Chondrocyte (in vitro differentiated cells): ENCODE measurements at places on chromosomes 1 and 21.

DNA sequence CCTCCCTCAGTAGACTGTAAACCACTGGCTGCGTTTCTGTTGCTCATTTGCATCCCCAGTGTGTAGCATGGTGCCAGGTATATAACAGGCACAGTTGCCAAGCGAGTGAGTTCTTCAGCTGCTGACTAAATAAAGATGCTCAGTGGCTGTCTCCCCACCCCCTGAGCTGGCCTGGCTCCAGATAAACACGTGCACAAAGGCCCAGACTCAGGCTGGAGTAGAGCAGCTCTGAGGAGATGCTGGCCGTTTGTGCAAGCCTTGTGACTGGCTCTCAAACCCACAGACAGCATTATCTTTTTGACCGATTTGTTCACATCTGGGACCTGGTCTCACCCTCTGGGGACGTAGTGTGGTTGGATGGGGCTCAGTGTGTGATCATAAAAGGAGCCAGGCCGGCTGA lies 7.1 kb downstream of the CHRNB2 start:
- no peak for DNase-seq

- no peak for DNase-seq
Measured at GRCh38 chr21:15449556-15449955, 280.2 kb upstream of the USP25 start.

- DNase-seq: no peak
Measured at GRCh38 chr1:151860504-151861187, 7.1 kb upstream of the THEM5 start.

DNA sequence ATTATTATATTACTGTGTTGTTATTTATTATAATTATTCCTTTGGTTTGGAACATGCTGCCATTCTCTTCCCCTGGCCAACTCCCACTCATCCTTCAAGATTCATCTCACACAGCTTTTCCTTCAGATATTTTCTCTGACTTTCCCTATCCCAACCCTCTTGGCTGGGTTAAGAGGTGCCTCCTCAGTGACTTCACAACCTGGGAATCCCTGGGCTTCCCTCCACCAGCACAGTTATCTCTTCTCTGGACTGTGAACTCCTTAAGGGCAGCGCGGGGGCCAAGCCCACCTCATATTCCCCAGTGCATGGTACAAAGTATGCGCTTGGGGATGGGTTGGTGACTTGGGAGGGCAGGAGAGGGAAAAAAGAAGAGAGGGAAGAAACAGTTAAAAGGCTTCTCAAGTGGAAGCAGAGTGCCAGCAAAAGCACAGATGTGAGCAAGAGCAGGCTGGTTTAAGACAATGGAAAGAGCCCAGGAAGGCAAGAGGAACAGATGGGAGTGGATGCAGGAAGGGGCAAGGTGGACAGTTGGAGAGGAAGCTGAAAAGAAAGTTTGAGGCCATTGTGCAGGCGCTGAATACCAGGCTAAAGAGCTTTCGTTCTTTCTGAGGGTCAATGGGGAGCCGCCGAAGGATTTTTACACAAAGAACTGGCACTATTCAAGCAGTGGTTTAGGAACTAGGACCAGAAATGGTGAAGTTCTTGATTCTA lies 132.3 kb downstream of the BEND5 start:
- no peak for DNase-seq

GRCh38 chr1:161940866-161941591 lies 82.6 kb downstream of the OLFML2B start:
- DNase-seq: no peak

- DNase-seq: peak; percentile 24
Measured at GRCh38 chr1:69824932-69825331, 257.2 kb downstream of the LRRC7 start.

- peak; percentile 52 for DNase-seq
Measured at GRCh38 chr1:29672416-29673227, 436.3 kb downstream of the PTPRU start.

- DNase-seq: no peak
Measured at GRCh38 chr1:203187304-203187685, 791 bp upstream of the CHI3L1 start.

GRCh38 chr1:163974120-163974519 lies 584.9 kb upstream of the PBX1 start:
- no peak for DNase-seq

DNA sequence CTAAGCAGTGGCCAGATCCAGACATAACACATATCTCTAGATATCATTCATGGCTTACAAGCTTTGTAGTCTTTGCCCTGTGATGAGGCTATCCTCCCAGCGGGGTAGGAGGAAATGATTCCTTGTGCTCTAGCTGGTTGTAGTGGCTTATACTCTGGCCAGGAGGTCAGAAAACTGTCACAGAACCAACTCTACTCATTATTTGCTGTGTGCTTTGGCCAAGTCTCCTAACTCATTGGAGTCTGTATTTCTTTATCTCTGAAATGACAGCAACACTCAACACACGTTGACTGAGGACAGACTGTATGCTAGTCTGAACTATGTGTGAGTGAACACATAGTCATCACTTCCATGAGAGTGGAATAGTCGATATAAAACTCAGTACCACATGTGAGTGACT lies 116.7 kb upstream of the F3 start:
- no peak for DNase-seq

GRCh38 chr1:24206083-24206464 lies 19.0 kb upstream of the IFNLR1 start:
- DNase-seq: peak; percentile 56

- DNase-seq: no peak
Measured at GRCh38 chr21:20250337-20250736, 747.9 kb upstream of the NCAM2 start.

DNA sequence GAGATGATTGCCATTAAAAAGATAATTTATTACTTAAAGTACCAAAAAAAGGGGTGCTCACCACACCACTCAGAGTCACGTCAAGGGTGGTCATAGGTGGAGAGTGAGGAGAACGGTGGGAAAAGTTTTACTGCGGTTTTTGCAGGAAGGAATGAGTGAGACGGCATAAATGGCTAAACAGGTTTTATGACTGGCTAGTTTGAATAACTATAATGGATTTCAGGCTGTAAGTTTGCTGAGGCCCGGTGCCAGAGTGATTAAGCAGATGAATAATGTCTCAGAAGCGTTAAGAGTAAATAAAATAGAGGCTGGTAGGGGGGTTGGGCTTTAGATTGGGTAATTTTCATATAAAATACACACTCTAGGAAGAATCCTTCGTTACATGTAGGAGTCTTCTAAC lies 1337.8 kb downstream of the AMY1C start:
- no peak for DNase-seq

DNA sequence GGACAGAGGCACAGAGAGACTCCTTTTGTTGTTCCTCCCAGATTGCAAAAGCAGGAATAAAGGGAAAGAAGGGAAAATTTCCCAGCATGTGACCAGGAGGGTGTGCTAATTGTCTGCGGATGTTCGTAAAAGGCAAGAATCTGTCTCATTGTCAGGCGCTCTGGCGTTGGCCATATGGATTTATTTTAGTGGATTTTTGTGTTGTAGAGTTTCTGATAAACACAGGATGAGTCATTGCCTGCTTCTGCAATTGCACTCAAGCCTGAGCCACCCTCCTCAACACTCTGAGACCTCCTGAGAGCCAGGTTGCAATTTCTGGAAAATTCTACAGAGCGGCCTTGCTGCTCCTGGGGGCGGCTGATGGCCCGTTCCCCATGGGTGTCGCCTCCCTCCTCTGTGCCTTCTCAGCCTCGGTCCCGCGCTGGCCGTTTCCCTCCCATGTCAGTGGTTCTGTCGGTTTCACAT lies 227.7 kb downstream of the KAZN start:
- no peak for DNase-seq

DNA sequence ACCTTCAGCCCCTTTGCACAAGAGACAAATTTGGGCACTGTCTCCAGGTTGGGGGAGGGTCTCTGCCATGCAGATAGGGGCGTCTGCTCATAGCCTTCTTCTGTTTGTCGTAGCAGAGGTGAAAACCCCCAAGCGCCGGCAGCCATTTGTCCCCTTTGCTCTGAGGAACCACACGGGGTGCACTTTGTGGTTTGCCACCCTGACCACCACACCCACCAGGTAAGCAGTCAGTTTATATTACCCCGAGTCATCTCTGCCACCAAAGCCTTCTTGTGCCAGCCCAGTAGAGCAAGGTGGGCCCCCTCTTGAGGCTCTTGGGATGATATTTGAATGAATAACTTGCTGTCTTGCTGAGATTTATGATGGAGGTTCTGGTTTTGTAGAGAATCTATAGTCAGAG lies 111.8 kb downstream of the VPS13D start:
- DNase-seq: no peak
